ENCODE measurements at places on chromosomes 1 and 21.

DNA sequence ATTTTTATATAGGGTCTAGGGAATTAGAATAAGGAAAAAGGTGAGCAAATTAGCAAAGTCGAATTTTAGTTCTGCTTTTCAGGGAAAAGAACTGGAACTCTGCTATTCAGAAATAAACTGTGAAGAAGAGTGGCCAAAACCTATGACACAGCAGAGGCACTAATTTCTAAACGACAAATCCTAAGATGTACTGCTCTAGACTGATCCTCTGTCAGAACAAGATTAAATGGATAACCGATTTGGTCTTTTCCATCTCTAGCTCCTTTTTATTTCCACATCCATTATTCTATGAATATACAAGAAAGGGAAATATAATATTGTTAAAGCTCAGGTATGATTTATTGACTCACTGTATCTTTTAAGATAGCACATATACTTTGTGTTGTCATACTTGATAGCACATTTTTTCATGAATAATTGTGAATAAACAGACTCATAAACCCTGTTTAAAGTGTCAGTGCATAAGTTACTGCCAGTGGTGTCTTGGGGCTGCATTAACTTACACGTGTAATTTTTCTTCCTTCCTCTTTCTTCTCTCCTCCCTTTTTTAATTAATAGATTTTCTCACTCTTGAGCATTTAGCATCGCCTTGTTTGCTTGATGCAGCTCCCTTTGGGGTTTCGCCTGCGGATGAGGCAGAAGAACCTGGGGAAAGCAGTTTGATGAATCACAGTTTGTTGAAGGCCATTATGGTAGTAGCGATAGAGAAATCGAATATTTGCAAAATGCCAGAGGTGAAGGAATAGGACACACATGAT, 496.6 kb downstream of the ADGRL2 start:
- no peak for DNase-seq

- no peak for DNase-seq
Measured at GRCh38 chr1:50985094-50985493, 15.0 kb downstream of the CDKN2C start.

- DNase-seq: no peak
Measured at GRCh38 chr1:6801199-6801598, 15.9 kb downstream of the CAMTA1 start.

DNA sequence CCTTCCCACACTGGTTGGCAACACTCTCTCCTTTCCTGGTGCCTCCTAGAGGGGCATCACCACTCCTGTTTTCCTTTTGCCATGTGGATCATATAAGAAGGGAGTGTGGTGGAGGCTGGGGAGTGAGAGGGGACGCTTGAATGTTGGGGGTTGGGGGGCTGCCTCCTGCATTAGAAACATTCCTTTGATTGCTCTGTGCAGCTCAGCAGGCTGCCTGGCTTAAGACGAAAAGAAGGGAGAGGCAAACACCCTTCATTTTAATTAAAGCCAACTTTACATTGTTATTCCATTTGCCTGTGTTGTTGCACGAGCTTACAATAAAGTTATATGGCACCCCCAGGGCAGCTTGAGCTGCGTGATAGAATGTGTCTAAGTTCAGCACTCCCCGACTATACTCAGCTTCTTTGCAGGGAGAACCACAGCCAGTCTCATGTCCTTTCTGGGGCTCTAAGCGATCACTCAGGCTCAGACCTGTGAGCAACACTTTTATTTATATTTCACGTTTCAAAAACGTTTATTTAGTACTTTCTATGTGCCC, 57.4 kb downstream of the FOXD2 start:
- no peak for DNase-seq

DNA sequence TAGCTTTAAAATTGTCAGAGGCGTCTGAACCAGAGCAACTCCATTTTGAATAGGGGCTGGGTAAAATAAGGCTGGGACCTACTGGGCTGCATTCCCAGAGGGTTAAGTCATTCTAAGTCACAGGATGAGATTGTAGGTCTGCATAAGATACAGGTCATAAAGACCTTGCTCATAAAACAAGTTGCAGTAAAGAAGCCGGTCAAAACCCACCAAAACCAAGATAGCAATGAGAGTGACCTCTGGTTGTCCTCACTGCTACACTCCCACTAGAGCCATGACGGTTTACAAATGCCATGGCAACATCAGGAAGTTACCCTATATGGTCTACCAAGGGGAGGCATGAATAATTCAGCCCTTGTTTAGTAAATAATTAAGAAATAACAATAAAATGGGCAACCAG, 143.6 kb downstream of the GABPA start:
- DNase-seq: no peak

GRCh38 chr1:184447651-184448185, 60.9 kb downstream of the C1orf21 start:
- no peak for DNase-seq

GRCh38 chr21:37040212-37040611, 32.7 kb downstream of the PIGP start:
- no peak for DNase-seq

GRCh38 chr21:30072496-30072895, 94.1 kb downstream of the CLDN17 start:
- DNase-seq: no peak

GRCh38 chr1:63960326-63960725, 186.5 kb downstream of the ROR1 start:
- no peak for DNase-seq

GRCh38 chr1:221344693-221345092, 397.2 kb downstream of the DUSP10 start:
- no peak for DNase-seq

GRCh38 chr21:35932232-35932911, 128.0 kb downstream of the SETD4 start:
- peak; percentile 34 for DNase-seq

DNA sequence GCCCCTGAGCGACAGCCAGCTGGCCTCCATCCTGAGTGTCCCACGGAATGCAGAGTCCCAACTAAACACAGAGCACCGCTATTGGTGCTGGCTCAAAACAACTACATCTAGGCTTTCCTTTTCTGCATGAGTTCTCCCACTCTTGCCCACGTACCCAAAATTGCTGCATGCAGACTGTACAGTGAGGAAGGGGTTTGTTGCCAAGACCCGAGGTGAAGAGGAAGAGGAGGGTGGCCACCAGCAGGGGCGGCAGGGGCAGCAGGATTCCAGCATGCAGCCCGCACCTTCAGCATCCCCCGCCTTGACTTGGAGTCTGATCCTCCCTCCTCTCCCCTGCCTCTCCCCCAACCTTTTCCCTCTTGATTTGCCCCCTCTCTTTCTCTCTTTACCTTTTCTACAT, 8.0 kb downstream of the S100A9 start:
- no peak for DNase-seq

DNA sequence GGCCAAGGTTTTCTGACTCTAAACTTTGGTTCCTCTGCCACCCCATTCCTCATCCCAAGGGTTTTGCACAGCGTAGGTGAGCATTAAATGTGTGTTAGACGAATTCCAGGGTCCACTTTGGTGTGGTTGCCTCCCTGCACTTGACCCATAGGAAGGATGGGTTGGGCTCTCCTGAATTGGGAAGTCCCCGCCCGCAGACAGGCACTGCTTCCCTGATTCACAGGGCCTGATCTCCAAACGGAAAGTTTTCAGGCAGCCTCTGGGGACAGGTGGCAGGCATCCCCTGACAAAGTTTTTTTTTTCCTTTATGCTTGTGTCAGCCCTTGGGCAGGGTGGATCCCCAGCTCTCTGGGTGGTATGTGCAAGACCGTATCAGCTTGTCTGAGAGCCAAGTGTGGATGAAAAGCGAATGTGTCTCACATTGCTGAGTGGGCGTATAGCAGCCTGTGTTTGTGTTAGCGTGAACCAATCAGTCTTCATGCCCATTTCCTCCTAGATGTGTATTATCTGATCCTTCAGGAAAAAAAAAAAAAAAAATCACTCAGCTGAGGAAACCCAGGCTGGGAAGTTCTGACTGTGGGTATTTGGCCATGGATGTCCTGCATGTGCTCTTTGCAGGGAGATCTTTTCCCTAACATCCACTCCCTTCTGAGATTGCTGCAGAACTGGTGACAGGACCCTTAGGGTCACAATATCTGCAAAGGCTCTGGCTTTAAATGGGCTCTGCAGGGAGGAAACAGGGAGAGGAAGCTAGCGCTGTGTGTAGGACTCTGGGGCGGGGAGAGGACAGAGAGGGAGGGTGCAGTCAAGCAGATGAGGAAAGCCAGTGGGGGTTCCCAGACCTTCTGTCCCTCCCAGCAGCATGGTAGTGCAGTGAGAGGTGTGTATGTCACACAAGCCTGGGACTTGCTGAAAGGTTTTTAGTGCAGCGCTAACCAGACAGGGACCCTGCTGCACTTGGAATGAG, 42.2 kb upstream of the TRABD2B start:
- DNase-seq: peak; percentile 35

DNA sequence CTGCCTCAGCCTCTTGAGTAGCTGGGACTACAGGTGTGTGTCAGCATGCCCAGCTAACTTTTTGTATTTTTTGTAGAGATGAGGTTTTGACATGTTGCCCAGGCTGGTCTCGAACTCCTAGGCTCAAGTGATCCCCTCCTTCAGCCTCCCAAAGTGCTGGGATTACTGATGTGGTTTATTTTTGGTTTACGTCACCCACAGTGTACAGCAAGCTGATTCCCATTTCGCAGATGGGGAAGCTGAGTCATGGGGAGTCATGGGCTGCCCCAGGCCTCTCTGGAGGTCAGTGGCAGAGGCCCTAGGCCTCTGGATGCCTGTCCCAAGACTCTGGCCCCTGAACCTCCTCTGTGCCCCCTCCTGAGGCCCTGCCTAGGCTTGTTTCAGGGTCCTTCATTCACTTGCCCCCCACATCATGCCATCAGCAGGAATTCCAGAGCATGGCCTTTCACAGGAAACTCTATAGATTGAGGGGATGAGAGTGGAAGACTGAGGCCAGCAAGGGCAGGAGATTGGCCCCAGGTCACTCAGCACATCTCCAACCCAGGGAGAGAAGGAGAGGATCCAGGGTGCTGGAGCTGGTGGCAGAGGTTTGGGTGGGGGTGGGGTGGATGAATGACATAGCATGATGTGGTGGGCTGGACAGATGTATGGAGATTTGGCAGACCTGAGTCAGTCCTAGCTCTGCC, 266.0 kb downstream of the PTPRU start:
- no peak for DNase-seq

DNA sequence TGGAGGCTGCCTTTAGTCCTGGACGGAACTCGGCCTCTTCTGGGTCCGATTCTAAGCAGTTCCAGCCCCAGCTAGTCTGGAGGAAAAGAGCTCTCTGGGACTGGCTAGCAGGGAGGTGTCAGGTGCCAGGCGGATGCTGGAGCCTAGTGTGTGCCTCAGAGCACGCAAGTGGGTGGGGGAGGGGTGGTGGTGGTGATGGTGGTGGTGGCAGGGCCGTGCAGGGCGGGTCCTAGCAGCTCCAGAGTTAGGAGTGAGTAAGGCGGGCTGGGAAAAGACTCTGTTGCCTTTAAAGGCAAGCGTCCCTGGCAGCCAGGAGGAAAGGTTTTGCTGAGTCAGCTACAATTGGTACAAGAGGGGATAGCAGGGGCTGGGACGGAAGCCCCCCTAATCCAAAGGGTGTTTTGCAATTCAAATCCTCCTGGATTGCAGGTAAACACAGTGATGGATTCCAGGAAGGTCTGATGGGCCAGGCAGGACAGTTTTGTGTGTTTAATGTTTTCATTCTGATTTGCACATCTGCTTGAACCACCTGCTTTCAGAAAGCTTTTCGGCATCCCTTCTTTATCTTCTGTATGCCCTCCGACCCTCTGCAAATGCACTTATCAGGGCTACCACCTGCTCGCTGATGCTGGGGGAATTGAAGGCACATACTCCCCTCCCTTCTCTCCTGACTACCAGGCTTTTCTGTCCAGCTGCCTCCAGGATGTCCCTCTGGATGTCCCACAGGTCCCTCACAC, 4.1 kb upstream of the SLC2A1 start:
- no peak for DNase-seq

DNA sequence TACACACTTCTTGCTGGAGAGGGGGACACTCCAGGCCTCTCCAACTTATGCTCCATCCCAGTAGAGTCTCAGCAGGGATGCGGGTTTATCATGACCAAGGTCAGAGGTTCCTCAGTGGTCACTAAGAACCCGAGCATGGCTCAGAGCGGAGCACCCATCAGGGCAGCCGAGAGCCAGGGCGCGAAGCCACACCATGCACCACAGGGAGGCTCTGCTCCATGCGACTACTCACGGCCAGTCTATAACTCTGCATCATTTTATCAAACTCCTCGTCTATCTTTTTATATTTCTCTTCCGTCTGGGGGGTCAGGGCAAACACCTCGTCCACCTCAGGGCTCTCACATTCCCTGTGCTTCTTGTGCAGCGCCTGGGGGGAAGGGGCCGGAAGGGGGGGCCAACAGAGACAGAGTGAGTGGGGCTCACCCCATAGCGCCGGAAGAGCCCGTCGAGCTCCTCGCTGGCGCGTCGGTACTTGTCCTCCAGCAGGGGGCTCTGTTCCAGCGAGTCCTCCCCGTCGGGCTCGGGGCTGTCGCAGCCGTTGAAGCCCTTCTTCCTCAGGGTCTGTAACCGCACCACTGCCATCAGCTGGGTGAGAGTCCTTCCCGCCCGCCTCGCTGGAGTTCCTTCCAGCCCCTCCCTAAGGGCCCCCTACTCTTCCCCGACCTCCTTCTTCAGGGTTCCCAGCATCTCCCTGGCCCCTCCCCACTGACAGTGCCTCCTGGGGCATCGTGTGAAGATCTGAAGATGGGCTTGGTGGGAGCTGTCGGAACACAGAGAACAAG, 20.0 kb downstream of the MEF2D start:
- peak; percentile 91 for DNase-seq

- no peak for DNase-seq
Measured at GRCh38 chr1:17201201-17202021, 3.5 kb upstream of the PADI1 start.

DNA sequence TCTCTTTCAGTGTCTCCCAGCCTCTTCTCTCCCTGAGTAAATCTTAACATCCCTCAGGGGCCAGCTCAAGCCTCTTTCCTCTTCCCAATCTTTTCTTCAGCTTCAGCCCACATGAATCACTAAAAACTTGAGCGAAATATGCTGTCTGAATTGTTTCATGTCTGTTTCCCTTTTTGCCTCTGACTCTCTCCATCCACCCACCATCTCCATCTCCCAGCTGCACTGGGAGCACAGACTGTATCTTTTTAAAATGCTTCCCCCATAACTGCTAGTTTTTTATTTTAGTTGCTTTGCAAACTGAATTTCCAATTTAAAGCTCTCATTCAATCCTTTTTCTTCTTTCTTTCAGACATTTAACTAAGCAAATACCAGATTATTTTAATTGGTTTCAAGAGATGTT, 3.0 kb upstream of the AHCTF1 start:
- no peak for DNase-seq

- DNase-seq: no peak
Measured at GRCh38 chr21:41622831-41623548, 115.0 kb upstream of the TMPRSS2 start.

GRCh38 chr1:98086156-98086555, 165.3 kb upstream of the DPYD start:
- no peak for DNase-seq

- DNase-seq: no peak
Measured at GRCh38 chr1:39886757-39887231, 3.5 kb upstream of the TRIT1 start.

GRCh38 chr1:53125623-53126360, 16.6 kb downstream of the SLC1A7 start:
- no peak for DNase-seq

Data from GM13976 (cell line).